ENCODE measurements at places on chromosomes 13 and 19.

GRCh38 chr13:94419304-94419924 is 60.1 kb downstream of the DCT start:
- DNase-seq: no peak

DNA sequence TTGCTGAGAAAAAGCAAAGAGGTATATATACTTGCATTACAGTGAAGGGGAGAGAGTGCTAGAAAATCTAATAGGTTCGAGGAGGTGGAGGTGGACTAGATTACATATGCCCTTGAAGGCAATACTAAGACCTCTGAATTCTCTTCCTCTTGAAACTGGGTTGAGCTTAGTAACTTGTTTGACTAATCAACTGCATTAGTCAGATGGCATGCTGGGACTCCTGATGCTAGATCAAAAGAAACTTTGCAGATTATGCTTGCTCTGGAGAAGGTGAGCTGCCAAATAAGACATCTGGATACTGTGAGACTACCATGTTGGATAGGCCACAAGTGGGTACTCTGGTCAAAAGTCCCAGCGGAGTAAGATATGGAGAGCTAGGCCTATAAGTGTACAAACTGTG is 331.3 kb downstream of the KLF5 start:
- no peak for DNase-seq

GRCh38 chr19:12792051-12792852 is 966 bp downstream of the JUNB start:
- peak; percentile 72 for DNase-seq

GRCh38 chr19:14185158-14185557 is 20.8 kb downstream of the ADGRL1 start:
- DNase-seq: no peak

DNA sequence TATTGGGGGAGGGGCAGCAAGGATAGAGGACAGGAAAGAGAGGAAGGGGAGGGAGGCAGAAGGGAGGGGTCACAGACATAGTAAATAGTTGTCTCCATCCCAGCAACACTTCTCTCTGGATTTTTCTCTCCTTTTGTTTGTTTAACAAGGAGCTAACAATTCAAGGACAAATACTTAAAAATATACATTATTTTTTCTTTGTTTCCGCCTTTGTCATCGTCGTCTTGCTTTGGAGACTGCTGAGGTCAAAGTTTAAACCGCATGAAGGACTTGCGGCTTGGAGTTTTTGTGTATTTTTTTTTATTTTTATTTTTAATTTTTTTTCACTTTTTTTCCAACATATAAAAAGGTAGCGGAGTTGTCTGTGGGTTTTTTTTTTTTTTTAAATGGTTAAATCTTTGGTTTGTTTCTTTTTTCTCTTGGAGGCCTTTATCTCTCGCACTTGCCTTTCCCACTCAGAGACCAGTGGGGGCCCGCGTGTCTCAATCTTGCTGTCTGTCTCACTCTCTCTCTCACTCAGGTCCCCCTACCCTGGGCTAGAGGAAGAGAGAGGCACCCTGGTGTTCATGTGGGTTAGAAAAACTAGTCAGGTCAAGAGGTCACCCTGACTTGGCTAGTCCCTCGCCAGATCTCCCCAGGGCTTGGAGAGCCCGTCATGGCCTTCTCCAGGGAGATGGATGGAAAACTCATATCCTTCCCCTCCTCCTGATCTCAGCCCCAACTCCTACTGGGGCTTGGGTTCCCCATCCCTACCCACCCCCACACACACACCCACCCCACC is 11.0 kb downstream of the ZNF574 start:
- no peak for DNase-seq

DNA sequence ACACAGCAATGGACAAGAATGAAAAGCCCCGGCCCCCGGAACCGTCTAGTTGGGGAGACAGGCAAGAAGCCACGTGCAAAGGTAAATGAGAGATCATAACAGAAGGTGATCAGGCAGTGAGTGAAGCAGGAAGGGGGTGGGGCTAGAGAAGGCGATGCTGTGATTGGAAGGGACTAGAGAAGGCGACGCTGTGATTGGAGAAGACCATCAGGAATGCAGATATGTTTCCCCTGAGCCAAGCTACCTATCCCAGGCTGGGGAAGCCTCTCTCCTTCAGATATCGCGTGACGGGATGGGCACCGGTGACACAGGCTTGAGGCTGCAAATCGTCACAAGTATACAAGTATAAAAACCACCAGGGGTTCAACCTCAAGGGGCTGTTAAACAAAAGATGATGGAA is 21.8 kb downstream of the DCAF15 start:
- peak; percentile 13 for DNase-seq

DNA sequence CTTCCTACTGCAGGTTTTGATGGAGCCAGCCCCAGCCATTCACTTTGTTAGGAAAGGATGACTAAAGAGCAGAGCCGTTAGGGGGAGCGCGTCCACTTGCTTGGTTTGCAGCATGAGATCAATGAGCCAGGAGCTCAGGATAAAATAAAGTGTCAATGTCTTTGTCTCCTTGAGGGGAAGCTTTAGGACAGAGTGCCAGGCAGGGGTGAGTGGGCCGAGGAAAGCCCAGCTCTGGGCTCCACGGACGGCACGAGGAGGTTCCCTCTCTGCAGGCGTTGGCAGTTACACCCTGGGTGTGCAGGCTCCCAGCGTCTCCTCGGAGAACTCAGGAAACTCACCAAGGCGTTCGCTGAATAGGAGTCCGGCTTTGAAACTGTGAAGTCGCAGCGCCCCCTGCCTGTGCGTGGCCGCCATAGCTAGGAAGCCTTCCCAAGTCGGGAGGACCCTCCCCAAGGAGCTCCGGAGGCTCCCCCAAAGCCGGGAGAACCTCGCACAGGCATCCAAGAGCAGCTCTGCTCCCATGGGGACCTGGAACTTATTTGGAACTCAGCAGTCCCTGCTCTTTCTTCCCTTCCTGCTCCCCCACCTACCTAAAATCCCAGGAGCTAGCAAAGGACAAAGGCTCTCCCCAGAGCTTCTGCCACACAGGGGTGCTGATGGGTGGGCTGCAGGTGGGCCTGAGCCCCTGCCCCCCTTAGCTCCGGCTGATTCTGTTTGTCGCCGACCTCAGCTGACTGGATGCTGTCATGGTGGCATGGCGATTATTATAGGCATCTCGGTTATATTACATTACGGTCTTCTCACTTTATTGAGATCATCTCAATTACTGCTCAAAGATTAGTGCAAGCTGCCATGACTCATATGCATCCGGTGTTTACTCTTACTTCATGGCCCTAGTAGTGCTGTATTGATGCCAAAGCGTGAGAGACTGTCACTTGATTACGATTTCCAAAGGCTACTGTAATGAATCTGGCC is 34.4 kb downstream of the GSX1 start:
- DNase-seq: peak; percentile 76

DNA sequence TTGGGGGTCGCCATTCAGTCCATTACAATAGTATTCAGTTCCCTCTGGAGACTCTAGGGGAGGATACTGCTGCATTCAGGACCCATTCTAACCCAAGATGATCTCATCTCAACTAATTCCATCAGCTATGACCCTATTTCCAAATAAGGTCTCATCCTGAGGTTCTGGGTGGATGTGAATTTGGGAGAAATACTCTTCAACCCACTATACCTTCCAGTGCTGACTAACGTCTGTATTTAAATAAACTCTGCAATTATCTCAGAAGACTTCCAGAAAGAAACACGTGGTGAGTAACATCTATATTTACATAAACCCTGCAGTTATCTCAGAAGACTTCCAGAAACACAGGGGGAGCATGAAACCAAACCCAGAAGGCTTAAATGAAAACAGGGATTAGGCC is 1300.7 kb downstream of the PCDH9 start:
- DNase-seq: no peak

GRCh38 chr13:63492604-63493003 is 2077.0 kb upstream of the PCDH20 start:
- no peak for DNase-seq

GRCh38 chr19:46862974-46863632 is 2.3 kb downstream of the ARHGAP35 start:
- no peak for DNase-seq

GRCh38 chr13:79522583-79522982 is 41.6 kb downstream of the NDFIP2 start:
- DNase-seq: no peak

- DNase-seq: no peak
Measured at GRCh38 chr13:114261328-114261965, 20.0 kb upstream of the UPF3A start.

- DNase-seq: no peak
Measured at GRCh38 chr13:76741046-76741445, 145.2 kb downstream of the KCTD12 start.

- no peak for DNase-seq
Measured at GRCh38 chr13:38418286-38418685, 68.6 kb downstream of the UFM1 start.

DNA sequence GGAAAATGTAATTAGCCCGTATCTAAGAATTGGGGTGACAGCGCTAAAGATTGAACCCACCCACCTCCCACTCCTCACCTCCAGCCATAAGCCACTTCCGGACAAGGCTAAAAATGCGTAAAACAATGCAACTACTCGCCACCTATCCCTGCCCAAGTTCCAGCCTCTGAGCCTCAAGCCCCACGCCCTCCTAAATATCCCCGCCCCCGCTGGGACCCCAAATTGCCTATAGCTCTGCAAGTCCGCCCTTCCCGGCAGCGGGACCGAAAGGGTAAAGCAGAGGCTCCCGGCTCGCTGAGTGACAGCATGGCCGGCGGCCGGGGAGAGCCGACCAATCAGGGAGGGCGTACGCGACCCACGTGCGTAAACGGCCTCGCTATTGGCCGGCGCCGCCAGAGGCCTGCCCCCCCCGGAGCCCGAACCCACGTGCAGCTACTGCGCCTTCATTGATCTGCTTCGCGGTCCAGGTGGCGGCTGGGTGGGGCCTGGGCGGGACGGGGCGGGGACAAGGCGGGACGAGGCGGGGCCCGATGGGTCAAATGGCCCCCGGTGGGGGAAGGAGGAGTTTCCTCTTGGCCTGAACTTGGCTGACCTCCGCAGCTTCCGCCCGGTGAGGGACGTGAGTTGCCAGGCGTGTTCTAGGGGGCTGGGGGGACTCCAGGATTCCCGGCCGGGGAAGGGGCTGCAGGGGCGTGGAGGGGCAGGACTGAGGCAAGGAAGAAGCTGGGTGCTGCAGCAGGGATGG is at the start of gene TLE6:
Gene TLE6, plus strand, starts transcription at position 564 of the 745 bp plus-strand sequence. CDS start 670 bp downstream, outside the sequence.
- peak; percentile 95 for DNase-seq

DNA sequence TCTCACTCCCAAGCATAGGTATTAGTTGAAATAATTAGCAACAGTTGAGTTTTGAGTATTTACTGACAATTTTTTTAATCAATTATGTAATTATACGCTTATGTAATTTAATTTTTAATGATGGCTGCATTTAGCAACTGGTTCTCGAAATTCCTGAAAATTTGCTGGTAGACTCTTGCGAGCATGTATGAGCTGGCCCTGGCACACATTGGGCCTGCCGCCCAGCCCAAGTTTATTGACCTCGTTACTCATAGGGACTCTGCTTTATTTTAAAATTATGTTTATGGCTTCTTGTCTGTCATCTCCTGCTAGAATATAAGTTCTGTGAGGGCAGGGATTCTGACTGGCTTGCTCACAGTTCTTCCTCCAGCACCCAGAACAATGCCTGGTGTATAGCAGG is 6.7 kb downstream of the KLK14 start:
- DNase-seq: no peak

Measured in NCI-H2081 (cell line).